Activated CD8-positive, alpha-beta T cell treated with anti-CD3 and anti-CD28 coated beads, Interleukin-2, amount 10 ng/mL, durations not matched to agents 7 days and 5 days (primary cell): ENCODE measurements at places on chromosomes 7 and 10. TPM values are rescaled to one million over a fixed set of nuclear protein-coding genes. Genes with fewer than 3 reads are reported as not detected.

DNA sequence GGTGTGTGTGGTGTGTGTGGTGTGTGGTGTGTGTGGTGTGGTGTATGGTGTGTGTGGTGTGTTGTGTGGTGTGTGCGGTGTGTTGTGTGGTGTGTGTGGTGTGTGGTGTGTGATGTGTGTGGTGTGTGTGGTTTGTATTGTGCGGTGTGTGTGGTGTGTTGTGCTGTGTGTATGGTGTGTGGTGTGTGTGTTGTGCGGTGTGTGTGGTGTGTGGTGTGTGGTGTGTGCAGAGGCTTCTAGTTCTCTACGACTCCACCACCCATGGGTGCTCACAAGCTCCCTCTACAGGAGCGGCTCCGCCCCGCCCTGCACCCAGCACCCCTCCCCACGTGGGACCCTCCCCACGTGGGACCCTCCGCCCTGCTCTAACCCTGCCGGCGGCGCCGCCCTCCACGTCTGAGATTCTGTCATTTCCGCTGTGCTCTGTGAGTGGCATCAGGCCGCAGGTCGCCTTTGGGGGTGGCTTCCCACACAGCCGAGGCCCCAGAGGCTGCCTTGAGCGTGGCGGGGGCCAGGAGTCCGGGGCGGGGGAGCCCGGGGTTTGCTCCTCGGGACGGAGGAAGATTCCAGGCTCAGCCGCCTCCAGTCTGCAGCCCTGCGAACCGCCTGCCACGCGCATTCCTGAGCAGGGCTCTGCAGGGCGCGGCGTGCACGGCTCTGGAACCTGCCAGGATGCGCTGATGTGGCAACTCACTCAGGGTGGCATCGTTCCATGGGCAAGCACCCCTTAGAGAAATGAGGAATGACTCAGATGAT, 37.0 kb upstream of the DNAJB6 start:
- peak; percentile 39 for DNase-seq
- H3K4me3 ChIP-seq: peak overlapping the region; percentile 35
- peak overlapping the region; percentile 85 for H3K27ac ChIP-seq
- peaks cover 35% of the 10 kb centered on the region for H3K4me1 ChIP-seq

DNA sequence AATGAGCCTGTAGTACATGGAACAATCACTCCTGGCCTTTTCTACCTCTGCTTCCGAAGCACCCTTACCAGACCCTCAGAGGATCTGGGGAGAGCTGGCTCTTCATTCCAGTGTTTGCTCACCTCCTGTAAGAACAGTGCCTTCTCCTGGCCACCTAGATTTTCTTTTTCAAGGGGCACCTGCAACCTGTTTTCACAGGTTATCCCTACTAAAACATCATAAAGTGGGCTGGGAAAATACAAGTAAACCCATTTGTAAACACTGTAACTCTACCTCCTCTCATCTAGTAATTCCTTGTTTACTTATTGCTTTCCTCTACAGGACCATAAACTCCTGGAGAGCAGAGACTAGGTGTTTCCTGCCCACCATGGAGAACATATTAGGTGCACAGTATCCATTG, 1.1 kb downstream of the PIK3AP1 start:
- peaks cover 9% of the 10 kb centered on the region for H3K27me3 ChIP-seq
- H3K4me3 ChIP-seq: peak overlapping the region; percentile 90
- peaks cover 38% of the 10 kb centered on the region for H3K4me1 ChIP-seq
- no peak overlapping the region for H3K27ac ChIP-seq
- H3K36me3 ChIP-seq: no peaks in the 10 kb centered on the region

DNA sequence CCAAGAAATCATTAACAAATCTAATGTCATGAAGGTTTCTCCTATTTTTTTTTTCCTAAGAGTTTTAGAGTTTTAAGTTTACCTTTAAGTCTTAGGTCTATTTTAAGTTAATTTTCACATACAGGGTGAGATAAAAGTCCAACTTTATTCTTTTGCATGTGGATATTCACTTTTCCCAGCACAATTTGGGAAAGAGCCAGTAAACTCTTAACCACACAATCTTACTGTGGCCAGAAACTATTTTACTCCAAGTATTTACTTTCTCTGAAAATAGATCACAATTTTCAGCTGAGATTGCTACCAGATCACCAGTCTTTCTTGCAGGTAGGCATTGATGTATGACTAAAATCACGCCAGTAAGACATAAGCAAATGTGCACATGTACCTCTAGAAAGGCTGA, 728.5 kb downstream of the TNS3 start:
- no peak for DNase-seq
- no peaks in the 10 kb centered on the region for H3K36me3 ChIP-seq
- H3K4me3 ChIP-seq: no peak overlapping the region
- no peaks in the 10 kb centered on the region for H3K4me1 ChIP-seq
- H3K27ac ChIP-seq: no peak overlapping the region
- H3K27me3 ChIP-seq: no peaks in the 10 kb centered on the region

The HMX3 gene
- not detected for total RNA-seq

The IL6 gene
- 0.65 TPM for total RNA-seq

The PLAU gene
- total RNA-seq: 1.6 TPM

The OR13A1 gene
- not detected for total RNA-seq
